ENCODE measurements at places on chromosomes 5 and 9.

DNA sequence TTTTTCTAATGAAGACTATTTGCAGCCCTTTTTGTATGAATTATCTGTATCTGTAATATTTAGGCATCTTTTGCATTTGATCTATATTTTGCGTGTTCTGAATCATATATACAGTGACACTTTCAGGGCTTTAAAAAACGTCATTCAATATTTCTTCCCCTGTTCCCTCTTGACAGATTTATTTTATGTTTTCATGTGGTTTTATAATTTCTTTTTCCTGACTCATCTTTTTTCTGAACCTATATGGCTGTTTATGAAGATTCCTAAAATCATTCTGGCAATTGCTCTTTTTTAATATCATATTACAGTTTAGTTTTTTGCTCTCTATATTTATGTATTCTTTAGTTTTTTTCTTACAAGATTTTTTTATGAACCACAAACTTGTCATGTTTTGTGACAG lies 67.6 kb downstream of the SMARCA2 start:
- DNase-seq = no peak

GRCh38 chr5:132019337-132019736 lies 7.9 kb upstream of the ACSL6 start:
- DNase-seq = no peak

- no peak for DNase-seq
Measured at GRCh38 chr5:156473269-156473908, 146.4 kb downstream of the SGCD start.

DNA sequence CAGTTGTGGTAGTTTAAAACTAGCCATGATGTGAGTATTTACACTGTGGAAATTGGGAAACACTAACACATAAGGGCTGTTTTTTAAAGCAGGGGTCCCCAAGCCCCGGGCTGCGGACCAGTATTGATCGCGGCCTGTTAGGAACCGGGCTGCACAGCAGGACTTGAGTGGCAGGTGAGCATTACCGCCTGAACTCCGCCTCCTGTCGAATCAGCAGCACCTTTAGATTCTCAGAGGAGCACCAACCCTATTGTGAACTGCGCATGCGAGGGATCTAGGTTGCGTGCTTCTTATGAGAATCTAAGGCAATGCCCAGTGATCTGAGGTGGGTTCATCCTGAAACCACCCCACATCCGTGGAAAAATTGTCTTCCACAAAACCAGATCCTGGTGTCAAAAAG lies 127.8 kb downstream of the PCSK5 start:
- no peak for DNase-seq
